ENCODE measurements at places on chromosomes 1 and 21.

- DNase-seq, result no peak
These were observed 75.9 kb downstream of the DISP1 start for GRCh38 chr1:222890716-222891115.

DNA sequence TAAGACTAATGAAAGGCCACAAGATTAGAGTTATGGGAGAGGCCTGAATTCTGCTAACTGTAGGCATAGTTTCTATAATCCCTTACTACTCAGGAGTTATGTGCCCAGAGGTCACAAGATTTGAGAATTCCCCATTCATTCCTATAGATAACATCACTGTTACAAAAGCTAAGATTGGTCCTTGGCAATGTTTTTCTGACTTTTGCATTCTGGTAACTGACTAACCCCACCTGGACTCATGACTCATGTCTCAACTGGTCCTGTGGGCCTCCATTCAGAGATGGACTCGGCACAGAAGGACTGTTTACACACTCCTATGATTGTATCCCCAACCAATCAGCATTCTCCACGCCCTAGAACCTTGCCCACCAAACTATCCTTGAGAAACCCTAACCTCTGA lies 249.0 kb upstream of the ZP4 start:
- DNase-seq, result no peak

GRCh38 chr1:161052899-161053298 lies 7.1 kb upstream of the USF1 start:
- DNase-seq, result no peak

- no peak for DNase-seq
These were observed 28.4 kb downstream of the RNF11 start for GRCh38 chr1:51264451-51264850.

DNA sequence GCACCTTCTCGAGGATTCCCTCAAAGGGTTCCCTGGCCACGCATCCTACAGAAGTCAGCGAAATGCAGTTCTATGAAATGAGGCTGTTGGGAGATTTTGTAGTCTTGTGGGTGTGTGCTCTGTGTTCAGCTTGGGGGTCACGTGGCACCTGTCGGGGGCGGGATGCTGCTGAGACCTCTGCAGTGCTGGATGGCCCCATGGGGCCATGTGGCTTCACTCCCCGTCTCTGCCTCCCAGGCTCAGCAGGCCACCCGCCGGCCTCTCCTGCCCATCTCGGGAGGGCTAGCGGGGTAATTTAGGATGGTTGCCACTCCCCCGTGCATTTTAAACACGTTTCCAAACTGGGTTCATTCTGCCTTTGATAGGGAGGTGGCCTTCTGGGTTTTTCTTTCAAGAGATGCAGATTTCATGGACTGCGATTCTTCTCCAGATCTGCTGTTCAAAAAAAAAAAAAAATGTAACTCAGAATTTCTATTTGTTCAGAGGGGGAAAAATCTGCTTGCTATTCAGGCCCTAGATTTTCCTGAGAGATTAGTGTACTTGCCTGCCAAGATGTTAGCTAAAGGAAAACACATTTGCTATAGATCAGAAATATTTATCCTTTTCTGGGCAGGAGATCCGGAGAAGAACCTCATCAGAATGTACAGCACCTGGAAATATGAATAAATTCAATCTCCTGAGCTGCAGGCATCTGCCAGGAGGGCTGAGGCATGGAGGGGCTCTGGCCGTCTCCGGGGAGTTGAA lies 277.2 kb upstream of the VAMP3 start:
- DNase-seq, result peak; percentile 81

GRCh38 chr1:218517459-218517858 lies 172.3 kb downstream of the TGFB2 start:
- DNase-seq, result peak; percentile 58

DNA sequence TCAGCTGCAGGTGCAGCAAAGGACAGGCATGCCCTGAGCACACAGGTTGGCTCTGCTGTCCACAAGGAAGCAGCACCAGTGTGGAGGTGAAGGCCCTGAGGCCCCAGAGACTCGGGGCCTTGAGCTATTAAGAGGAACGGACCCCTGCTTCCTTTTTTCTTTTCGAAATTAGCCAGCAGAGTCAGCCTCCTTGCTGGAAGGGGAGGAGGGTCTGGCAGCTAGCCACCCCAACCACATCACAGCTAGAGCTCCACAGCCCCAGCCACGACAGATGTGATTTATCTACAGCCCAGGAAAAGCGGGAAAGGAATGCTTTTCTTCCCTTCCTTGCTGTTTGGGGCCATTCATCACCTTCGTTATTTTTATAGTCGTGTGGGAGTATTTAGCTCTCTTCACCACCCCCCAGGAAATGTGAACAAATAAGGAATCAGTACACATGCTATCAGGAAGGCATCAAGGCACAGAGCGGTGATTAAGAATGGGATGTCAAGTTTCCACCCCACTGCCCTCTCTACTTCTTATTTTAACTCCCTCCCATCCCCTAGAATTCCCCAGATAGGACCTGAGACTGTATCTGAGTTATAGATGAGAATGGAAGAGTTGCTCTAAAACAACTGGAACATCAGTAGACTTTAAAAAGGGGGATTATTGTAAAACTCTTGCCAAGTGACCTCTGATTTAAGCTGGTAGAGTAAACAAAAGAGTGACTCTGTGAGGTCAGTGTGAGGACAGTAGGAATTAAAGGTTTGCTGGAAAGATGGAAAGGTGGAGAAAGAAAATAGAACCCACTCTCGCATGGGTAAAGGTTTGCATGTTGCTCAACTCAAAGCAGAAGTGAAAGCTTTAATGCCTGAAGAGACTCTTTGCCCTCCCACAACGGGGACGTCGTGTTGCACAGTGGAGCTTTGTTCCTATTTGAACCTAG lies 224.7 kb upstream of the GJB5 start:
- no peak for DNase-seq

GRCh38 chr1:89502895-89503294 lies 21.7 kb upstream of the LRRC8B start:
- DNase-seq, result no peak

DNA sequence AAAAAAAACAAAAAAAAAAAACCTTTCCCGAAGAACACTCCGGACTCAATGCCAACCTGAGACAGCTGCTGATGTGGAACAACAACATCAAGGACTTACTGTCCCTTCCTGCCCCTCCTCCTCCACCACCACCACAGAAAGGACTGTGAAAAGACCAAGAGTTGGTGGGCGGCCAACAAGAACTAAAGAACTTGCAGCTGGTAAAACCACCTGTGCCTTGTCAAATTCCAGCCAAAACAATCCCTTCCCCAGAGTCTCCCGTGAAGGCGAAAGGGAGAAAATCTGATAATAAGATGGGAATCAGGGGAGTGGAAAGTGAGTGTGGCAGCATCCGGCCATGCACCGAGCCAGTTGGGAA lies 88.9 kb downstream of the PROX1 start:
- no peak for DNase-seq

DNA sequence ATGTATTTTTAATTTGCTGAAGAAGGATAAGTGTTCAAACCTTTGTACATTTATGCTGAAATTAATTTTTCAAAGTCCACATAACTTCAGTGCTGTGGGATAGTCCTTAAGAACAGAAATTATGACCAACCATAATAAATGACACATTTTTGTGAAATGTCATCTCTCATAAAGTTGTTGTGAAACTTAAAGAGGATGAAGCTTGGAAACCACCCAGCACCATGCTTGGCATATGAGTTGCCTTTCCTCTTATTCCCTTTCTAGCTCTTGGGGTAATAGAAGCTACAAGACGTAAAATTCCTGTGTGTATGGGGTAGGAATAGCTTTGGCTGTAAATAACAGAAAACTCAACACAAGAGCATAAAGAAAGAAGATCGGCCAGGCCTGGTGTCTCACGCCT lies 18.9 kb upstream of the USP24 start:
- DNase-seq, result no peak

GRCh38 chr1:115534106-115534505 lies 107.7 kb upstream of the VANGL1 start:
- no peak for DNase-seq

DNA sequence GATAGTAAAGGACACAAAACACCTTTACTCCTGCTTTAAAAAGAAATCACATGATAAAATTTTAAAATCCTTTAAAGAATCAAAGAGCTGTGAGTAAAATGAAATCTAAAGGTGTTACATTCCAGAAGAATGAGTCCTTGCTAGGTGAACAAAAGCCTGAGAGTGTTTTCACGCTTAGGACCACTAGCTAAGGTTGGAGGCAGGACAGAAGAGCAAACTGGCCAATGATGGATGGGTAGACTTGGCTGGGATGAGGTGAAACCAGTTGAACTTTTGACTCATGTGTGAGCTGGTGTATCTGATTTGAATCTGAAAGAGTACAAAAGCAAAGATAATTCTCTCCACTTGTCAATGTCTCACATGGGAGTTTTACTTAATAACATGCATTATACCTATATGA lies 35.1 kb downstream of the CATSPERE start:
- no peak for DNase-seq

- DNase-seq, result peak; percentile 51
These were observed 569.1 kb downstream of the NPHP4 start for GRCh38 chr1:5423109-5423508.

DNA sequence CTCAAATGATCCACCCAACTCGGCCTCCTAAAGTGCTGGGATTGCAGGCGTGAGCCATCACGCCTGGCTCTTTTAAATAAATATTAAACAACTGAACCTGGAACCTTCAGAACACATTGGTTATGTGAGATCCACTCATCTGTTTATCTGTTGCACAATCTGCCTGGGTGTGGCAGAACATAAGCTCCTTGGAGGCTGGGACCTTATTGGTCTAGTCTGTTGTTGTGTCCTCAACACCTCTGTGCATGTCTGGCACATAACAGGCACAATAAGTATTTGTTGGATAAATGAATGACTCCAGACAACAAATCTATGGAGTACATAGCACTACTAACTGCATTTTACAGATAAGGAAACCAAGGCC lies 4.1 kb upstream of the NBL1 start:
- no peak for DNase-seq

GRCh38 chr21:17930093-17930492 lies 110.9 kb upstream of the C21orf91 start:
- DNase-seq, result no peak

- DNase-seq, result no peak
These were observed 36.3 kb downstream of the TCP10L start for GRCh38 chr21:32548978-32549377.

GRCh38 chr1:200267458-200267857 lies 142.4 kb downstream of the ZNF281 start:
- DNase-seq, result no peak

DNA sequence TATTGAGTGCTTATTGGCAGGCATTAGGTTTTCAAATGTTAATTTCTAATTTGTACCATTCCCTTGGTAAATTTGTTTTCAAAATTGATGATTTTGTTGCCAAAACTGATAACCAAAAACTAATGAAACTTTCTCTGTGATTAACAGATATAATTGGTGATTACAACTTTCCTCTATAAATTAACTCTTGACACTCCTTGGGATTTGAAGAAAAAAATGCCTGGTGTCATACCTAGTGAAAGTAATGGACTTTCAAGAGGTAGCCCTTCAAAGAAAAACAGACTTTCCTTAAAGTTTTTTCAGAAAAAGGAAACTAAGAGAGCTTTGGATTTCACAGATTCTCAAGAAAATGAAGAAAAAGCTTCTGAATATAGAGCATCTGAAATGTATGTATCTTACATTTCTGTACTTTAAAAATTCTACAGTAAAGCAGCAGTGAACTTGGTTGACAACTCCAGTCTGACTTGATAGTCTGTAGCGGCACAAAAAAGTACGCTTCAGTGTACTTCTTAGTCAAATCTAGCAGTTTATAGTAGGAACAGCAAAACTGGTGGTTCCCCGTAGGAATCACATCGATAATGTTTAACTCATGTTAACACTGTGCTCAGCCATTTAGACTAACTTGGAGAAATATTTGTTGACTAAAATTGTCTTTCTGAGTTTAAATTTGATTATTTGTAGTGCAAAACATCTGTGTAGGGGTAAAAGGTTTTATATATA lies 3.0 kb downstream of the USP1 start:
- DNase-seq, result no peak

GRCh38 chr1:236759252-236759859 lies 35.7 kb upstream of the MTR start:
- DNase-seq, result peak; percentile 30

GRCh38 chr1:185595835-185596667 lies 138.1 kb upstream of the HMCN1 start:
- DNase-seq, result peak; percentile 52

DNA sequence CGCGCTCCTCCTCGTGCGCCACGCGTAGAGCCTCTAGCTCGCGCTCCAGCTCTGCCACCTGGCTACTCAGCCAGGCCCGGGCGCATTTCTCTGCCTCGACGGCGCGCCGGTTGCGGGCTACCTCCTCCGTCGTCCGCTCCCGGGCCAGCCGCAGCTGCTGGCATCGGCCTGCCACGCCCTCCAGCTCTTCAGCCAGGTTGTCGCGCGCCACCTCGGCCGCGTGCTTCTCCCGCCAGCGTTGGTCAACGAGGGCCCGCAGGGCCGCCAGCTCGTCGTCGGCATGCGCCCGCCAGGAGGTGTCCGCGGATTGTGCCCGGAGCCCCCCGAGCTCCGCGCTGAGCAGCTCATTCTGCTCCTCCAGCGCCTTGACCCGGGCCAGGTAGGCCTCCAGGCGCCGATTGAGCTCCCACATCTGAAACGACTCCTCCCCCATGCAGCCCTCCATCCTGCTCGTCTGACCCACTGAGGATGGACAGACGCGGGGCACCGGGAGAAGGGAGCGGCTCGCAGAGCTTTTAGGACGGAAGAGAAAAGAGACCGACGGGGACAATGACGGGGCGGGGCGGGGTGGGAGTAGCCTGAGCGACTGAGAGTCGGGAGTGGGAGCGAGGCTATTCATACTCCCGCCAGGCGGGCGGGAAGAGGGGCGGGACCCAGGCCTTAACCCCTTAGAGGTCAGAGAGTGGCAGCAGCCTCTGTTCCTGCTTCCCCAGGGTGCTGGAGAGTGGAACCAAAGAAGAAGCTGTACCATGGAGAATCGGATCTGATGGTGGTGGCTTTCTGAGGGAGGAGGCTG lies at the start of gene NES:
Gene NES, minus strand, starts transcription at position 588 of the 796 bp plus-strand sequence. Its CDS starts 143 bp downstream, at position 445.
- DNase-seq, result peak; percentile 87

GRCh38 chr1:228867951-228868730 lies 132.9 kb downstream of the RHOU start:
- DNase-seq, result no peak

DNA sequence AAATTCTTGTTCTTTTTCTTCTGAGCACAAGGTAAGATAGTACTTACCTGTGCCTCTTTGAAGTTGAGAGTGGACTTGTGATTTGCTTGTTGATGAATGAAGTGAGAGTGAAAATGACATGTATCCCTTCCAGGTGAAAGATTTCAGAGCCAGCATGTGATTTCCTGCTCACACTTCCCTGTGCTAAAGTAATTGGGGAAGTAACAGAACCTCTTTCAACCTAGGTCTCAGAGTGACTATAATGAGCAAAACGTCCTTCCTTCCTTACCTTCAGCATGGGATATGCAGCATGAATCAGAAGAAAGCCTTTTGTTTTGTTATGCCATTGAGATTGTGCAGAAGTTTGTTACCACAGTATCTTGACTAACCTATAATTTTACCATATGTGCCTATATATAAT lies 24.6 kb downstream of the RAVER2 start:
- no peak for DNase-seq

- no peak for DNase-seq
These were observed 123.4 kb downstream of the POU2F1 start for GRCh38 chr1:167344112-167344511.

DNA sequence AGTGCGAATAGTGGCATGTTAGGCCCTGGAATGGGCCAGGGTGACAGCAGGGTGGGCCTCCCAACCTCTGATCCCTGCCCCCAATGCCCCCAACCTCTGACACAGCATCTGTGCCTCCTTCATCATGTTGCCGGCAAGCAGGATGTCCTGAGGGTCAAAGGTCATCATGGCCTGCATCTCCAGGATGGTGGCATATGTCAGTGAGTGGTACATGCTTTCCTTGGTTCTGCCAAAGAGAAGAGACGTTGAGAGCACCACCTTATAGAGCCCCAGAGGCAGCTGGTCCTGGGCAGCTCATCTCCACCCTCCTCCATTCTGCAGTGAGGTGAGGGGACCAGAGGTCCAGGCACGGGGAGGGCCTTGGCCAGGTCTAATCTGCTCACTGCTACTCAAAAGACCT lies 17.6 kb downstream of the TTC39A start:
- DNase-seq, result no peak
